ENCODE measurements at places on chromosomes 3 and 15.

- DNase-seq, result peak; percentile 33
These were observed 420 bp downstream of the SLC27A2 start for GRCh38 chr15:50182219-50183013.

- DNase-seq, result no peak
These were observed 295.3 kb downstream of the NEK10 start for GRCh38 chr3:27073912-27074311.

GRCh38 chr3:23455775-23456174 lies 252.6 kb downstream of the UBE2E2 start:
- no peak for DNase-seq

DNA sequence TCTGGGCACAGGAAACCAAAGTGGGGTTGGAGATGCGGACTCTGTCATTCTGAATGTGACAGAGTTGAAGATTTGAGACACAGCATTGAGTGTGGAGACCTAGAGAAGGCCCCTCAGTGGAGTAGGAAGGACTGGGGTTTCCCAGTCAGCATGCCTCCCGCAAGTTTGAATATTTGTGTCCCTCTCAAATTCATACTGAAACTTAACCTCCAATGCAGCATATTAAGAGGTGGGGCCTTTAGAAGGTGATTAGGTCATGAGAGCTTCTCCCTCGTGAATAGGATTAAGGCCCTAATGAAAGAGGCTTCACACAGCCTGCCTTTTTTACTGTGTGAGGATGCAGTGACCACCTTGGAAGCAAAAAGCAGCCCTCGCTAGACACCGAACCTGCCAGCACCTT lies 8.0 kb downstream of the HDDC3 start:
- DNase-seq, result no peak

DNA sequence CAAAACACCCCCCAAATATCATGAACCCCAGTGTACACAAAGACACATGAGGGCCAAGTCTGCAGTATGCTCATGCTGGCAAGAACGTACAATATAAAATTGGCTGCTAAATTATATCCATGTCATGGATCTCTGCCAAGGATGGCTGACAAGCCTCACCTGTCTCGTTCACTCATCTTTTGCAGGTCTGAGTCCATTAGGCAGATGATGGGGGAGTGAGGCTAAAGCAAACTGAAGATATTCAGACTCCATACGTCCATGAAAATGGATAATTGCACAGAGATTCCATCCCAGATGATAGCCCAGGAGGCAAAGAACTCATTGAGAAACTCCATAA lies 122.3 kb upstream of the PTPRG start:
- no peak for DNase-seq

GRCh38 chr3:11331101-11331500 lies 58.9 kb downstream of the ATG7 start:
- DNase-seq, result no peak

DNA sequence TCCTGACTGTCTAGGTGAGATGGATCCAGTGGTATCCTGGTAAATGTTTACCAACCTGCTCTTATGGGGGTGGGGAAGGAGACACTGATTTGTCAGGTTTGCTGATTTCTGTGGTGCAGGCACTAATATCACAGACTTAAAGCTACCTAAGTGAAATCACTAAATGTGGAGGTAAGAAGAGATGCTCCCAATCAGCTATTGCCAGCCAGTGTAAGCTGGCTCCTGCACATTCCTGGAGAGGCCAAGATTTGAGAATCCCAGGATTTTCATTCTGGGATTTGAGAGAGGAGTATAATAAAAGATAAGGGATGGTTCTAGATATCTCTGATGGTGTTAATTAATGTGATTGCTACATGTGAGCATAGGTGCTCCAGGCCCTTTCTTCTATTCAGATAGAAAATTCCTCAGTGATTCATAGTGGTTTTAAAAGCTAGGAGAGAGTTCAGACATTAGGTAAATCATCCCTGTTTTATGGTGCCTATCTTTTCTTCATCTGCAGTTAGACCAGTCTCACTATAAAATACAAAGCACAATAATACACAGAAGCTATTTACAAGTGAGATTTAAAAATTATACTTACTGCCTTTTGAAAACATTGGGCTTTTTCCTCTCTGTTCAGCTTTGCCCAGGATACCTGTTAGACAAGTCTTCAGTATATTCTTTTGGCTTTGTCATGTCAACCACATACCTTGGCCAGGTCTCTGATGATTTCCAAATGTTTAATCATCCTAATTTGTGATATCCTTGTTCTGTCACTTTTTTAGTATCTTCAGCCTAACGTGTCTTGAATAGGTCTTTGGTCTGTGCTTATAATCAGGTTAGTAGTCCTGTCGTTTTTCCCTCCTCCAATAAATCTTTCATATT lies 90.9 kb downstream of the MBNL1 start:
- DNase-seq, result no peak

- no peak for DNase-seq
These were observed 22.1 kb downstream of the HDAC11 start for GRCh38 chr3:13501958-13502790.

GRCh38 chr15:96200357-96200967 lies 130.0 kb upstream of the NR2F2 start:
- no peak for DNase-seq

- no peak for DNase-seq
These were observed 585 bp downstream of the KIF23 start for GRCh38 chr15:69414701-69415167.

- DNase-seq, result no peak
These were observed 521 bp downstream of the IL5RA start for GRCh38 chr3:3109407-3110298.

GRCh38 chr3:113136071-113136470 lies 75.3 kb upstream of the BOC start:
- no peak for DNase-seq

DNA sequence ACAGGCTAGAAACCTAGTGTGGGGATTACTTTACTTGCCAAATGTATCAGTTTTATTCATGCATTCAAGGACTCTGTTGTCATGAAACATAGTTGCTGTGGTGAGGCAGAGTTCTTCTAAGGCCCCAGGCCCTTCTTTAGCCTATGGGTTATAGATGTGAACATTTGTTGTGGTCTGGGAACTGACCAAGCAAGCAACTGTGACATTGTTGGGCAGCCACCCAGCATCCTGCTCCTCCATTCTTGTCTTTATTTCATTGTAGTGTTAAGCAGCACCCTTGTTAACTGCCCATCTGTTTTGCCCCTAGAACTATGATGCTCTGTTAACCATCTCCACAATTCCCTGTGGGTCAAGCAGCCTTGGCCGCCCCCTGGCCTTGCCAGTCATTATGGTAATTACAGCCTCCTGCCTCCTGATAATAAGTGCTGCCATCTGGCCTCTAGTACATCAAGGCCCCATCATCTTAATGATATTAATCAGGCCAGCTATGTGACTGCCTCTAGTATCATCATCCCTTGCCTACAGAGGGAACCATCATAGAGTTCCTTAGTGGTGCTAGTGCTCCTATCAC lies 12.2 kb upstream of the IFT57 start:
- DNase-seq, result no peak

DNA sequence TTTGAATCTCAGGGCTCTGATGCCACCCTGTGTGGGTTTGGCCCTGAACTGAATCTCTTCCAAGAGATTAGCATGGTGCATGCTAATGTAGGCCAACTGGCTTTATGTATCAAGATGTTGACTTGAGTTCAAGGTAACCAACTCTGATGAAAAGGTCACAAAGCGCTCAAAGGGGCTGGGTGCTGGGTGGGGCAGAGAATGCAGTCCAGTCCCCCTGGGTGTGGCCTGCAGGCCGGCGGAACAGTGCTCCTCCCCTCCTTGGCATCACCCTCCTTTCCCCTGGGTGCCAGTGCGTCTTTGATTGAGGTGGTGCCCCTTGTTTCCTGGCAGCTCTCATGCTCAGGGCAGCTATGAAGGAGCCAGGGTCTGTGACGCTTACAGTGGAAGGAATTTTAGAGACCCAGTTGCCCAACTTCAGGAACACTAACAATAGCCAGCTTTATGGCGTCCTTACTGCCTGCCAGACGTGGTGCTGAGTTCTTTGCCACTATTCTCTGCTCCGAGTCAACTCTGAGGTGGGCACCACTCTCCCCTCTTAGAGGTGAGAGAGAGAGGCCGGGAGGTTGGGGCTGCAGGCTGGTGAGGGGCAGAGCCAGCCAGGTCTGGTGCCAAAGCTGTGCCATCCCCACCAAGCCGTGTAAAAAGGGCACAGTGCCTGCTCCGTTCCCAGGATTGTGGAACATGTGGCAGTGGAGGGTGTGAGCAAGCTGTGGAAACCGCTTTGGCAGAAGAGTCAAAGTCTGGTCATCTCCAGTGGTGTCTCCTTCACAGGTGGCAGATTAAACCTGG lies 9.8 kb downstream of the SYNM start:
- DNase-seq, result no peak

GRCh38 chr15:62453981-62454380 lies 288.9 kb upstream of the C2CD4B start:
- no peak for DNase-seq

All from stimulated activated CD4-positive, alpha-beta T cell treated with anti-CD3 and anti-CD28 coated beads, Interleukin-15, amount 100 ng/mL, for 48 hours (primary cell).